ENCODE measurements at places on chromosomes 3 and 15.

- no peak for DNase-seq
Measured at GRCh38 chr15:26295336-26296085, 432.4 kb upstream of the ATP10A start.

GRCh38 chr3:134603480-134603879, 47.3 kb downstream of the KY start:
- no peak for DNase-seq

- no peak for DNase-seq
Measured at GRCh38 chr15:48580736-48581135, 64.8 kb downstream of the FBN1 start.

DNA sequence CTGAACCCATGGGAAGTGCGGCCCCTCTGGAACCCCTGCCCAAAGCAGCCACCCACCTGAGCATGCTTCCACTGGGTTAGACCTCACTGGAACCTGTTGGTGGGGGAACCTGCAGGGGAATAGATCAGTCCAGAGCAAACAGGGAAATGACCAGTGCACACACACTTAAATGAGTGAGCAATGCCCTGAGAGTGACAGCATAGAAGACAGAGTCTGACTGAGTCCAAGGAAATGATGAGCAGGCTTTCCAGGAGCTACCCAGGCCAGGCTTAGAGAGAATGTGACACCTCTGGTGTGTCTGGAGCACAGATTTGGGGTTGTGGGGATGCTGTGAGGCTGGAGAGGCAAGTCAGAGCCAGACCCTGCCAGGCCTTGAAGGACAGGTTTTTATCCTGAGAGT, 28.5 kb downstream of the PLA1A start:
- no peak for DNase-seq

DNA sequence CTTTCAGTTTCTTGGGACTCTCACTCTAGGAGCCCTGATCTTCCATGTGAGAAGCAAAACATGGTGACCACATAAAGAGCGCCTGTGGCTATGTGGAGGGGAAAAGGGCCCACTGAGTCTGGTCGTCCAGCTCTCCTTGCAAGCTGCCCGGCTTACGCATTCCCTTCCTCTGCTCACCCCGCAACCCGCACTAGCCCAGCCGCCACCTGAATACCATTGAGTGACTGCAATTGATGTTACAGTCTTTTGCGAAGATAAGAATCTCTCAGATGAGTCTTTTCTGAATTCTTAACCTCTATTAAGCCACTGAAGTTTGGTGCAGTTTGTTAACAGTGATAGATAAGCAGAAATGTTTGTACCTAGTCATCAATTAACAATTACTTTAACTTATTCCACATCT, 589.0 kb upstream of the DPPA4 start:
- no peak for DNase-seq

- DNase-seq: no peak
Measured at GRCh38 chr3:52978109-52978754, 67.6 kb downstream of the SFMBT1 start.

DNA sequence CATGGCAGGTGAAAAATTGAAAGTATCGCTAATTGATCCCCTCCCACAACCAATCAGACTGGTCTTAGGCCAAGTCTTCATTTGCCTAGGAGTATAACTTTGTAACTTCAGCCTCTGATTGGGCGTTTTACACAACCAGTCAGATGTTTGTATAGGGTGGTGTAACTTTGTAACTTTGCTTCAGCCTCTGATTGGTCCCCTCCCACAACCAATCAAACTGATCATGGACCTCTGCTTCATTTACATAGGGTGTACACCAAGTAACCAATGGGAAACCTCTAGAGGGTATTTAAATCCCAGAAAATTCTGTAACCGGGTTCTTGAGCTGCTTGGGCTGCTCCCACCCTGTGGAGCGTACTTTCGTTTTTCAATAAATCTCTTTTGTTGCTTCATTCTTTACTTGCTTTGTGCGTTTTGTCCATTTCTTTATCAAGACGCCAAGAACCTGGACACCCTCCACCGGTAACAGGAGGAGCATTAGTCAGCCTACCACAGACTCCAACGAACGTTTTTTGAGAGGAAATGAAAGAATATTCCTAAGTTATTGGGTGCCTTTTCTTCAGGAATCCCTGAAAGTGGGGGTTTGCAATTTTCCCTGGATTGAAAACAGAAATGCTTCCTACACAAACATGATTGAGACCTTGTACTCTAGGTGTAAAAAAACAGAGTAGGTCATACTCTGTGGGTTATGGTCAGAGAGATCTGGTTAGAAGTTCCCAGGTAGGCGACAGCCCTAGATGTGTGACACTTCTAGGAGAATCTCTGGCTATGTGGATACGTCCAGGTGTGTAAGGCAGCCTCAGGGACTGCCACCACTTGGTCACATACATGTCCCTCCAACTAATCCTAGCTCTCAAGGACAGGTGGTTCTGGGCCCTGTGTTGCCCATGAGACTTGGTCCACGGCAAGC, 5.5 kb upstream of the SACM1L start:
- DNase-seq: no peak

DNA sequence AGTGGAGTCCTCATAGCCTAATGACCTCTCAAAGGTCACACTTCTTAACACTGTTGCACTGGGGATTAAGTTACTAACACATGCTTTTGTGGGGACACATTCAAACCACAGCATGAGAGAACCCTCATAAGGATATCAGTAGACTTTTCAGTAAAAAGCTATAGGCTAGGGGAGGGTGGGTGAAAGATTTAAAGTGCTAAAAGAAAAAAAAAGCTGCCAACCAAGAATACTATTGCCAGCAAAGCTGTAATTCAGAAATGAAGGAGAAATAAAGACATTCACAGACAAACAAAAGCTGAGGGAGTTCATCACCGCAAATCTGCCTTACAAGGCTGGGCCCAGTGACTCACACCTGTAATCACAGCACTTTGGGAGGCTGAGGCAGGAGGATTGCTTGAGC, 50.4 kb upstream of the PRSS50 start:
- no peak for DNase-seq

Data from CD4-positive, alpha-beta T cell treated with Interferon gamma for 1 hour (primary cell).